NCI-H1092 (cell line): ENCODE measurements at places on chromosomes 4 and X.

GRCh38 chr4:169849456-169849855 lies 91.7 kb upstream of the HPF1 start:
- DNase-seq: no peak

DNA sequence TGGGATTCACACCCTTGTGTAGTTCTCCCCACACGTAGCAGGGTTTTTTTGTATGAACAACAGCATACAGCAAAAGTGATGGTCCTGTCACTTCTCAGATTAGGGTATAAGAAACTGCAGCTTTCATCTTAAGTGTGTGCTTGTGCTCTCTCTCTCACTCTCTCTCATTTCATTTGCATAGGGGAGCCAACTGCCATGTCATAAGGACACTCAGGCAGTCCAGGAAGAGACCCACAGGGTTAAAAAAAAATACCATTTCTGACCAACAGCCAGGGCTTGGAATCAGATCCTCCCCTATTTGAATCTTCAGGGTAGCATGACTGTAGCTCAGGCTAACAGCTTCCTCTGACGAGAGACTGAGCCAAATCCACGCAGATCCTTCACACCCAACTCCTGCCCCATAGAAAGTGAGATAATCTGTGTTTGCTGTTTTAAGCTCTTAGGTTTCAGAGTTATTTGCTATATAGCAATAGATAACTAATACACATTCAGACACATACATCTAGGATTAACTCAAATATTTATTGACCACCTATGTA lies 331.2 kb downstream of the PAPSS1 start:
- DNase-seq: no peak

DNA sequence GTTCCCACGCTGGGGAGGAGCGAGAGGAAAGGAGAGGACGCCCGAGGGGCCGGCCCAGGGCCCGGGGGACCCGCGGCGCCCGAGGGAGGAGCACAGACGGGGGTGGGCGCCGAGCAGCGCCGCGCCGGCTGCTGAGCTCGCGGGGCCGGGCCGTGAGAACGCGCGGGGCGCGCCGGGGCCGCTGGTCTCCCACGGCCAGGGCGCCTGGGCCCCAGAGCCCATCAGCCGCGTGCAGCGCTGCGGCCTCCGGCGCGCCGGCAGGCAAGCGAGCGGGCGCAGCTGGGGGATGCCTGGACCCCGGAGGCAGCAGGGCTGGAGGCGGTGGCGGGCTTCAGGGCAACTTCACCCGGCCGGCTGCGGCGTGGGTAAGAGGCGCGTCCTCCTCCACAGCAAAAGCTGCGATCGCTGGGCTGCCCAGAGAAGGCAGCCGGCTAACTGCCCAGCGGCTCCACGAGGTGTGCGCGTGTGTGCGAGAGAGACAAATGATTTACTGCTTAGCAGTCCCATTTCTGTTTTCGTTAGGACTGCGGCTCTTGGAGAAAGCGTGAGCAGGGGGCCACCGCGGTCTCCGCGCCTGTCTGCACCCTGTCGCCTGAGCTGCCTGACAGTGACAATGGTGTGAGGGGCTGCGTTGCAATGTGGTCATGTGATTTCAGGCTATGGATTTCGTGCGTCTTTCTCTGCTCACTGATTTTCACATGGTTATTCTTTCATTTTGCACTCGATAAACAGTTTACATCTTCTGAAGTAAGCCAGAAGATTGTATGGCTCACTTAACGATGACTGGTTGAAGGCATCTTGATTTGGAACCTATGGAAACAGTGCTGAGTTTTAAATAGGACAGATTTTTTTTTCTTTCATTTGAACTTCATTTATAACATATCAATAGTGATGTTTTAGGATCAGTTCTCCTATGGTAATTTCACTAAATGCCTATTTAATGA lies 1.2 kb downstream of the GUCY1A1 start:
- no peak for DNase-seq

DNA sequence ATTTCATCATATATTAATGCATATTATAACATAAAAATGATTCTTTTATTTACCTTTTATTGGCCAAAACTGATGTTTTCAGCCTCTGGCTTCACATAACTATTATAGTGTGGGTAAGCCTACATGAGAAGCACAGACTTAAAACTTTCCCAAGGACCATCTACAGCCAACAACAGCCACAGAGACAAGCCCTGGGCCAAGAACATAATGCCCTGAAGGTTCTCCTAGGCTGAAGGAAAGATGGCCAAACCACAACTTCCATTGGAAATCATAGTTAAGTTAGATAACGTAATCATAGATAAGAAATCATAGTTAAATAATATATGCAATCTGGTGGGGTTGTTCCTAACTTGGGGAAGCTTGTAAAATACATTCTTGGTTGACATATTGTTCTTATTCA lies 280.0 kb upstream of the EMCN start:
- DNase-seq: no peak

GRCh38 chr4:63528256-63528991 lies 880.8 kb downstream of the TECRL start:
- DNase-seq: peak; percentile 1

GRCh38 chrX:23505531-23506303 lies 161.6 kb upstream of the PRDX4 start:
- DNase-seq: no peak

DNA sequence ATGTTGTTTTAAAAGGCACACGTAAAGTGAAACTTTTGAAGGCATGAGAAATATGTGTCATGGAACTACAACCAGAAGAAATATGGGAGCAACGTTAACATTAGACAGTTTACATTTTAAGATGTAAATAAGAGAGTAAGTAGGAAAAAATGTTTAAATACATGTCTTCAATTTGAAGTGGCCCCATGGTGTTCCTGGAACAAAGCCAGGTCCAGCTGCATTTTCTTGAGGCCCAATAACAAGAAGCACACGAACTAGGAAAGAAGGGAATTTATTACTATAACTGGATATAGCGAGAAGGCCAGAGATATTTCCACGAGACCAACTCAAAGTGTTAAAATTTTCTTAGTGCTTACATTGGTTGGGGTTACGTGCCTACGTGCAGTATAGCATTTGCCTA lies 458.1 kb downstream of the KCTD8 start:
- DNase-seq: no peak

DNA sequence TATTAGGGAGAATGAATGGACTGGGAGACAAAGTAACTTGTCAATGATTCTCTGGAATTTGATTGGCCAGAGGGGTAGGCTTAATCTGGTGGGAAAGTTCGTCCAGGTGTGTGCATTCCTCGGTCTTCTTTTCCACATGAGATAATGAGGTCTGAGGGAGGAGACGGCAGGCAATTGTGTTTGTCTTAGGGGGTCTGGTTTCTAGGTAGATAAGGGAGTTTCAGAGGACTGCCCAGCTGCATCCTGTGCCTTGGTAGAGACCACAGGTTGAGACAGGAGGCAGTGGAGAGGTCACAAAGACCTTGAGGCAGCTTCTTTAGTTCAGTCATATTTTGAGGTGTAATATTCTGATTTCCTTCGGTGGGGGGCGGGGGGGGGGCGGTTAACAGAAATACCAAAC lies 4.3 kb downstream of the MGST2 start:
- DNase-seq: no peak

DNA sequence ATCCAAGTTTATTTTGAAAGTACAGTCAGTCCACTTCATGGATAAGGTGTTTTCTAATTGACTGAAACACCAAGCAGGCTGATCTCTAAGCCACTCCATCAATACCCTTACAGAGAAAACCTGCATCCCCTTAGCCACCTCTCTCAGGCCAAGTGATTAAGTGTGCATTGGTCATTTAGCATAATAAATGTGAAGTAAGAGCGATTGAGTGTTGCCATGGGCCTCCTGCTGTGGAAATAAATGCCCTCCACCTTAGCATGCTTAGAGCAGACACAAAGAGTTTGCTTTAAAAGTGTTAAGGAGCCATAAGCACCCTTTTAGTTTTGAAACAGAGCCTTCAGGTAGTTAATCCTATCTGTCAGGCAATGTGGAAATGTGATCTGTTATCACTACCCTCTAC lies 386.5 kb downstream of the GPAT3 start:
- no peak for DNase-seq

- DNase-seq: no peak
Measured at GRCh38 chrX:39941332-39941920, 156.3 kb downstream of the BCOR start.

GRCh38 chrX:56812515-56813105 lies 83.6 kb downstream of the NBDY start:
- no peak for DNase-seq
